ENCODE measurements at places on chromosomes 7 and 10.

DNA sequence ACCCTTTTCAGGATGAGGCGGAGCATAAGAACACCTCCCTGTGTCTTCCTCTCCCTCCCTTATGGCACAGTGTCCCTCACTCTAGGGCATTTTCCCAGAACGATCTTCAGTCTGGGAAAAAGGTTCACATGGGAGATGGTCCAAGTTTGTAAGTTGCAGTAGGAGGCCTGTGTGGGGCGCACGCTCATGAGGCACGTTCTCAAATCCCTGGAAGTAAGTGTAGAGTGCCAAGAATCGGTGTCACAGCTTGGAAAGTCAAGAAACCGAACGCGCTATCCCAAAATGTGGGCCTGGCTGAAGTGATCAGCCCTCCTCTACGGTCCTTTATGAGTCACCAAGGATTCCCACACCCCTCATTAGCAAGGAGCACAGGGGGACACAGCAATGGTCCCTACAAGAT, 23.9 kb upstream of the SMARCD3 start:
- DNase-seq = no peak

- DNase-seq = no peak
Observed at GRCh38 chr10:90179696-90180407, 478.5 kb downstream of the KIF20B start.

GRCh38 chr10:130935897-130936550, 375.5 kb downstream of the TCERG1L start:
- DNase-seq = no peak

DNA sequence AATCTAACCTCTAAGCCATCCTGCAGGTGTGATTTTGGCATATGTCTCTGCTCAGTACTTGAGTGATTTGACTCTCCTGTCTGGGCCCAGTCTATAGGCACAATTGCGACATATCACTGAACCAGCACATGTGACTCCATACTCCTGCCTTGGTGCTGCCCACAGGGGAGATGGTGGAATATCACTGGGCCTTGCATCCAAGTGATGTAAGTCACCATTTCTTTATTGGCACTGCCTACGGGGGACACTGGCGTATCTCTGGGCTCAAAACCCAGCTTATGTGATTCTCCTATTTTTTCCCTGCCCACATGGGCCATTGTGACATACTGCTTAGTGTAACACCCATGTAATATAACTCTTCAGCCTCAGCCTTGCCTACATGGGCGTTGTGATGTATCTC, 48.1 kb upstream of the ZNF680 start:
- DNase-seq = no peak

DNA sequence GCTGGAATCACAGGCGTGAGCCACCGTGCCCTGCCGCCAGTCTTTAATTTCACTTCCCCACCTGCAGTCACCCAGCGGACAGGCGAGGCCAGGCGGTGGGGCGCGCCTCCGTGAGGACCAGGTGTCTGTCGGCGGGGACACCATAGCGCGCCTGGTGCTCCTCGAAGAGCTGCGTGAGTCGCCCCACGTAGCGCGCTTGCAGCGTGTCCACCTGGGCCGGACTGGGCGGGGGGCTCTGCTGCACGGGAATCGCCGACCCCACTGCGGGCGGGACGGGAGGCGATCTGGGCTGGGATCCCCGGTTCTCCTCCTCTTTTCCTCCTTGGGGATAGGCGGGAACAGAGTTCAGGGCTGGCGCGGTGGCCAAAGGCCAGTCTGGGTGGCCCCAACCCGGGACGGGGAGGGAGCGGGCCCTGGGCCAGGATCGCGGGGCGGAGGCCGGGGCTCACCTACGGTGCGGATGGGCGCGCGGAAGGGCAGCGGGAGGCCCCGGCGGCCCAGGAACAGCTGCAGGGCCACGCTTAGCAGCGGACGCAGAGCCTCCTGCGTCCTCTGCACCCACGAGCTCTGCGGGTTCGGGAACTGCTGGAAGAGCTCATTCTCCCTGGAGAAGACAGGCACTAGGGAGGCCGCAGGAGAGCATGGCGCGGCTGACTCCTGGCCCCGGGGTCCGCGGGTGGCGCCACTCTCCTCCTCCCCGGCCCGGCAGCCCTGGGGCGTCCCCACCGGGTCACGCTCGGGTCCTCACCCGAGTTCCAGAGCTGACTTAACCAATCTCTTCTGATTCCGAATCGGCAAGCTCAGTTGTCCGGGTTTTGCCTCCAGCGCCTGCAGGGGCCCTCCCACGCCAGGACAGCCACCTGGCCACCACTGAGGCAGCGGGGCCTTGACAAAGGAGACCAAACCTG, 1.1 kb upstream of the MOGAT3 start:
- DNase-seq = no peak

DNA sequence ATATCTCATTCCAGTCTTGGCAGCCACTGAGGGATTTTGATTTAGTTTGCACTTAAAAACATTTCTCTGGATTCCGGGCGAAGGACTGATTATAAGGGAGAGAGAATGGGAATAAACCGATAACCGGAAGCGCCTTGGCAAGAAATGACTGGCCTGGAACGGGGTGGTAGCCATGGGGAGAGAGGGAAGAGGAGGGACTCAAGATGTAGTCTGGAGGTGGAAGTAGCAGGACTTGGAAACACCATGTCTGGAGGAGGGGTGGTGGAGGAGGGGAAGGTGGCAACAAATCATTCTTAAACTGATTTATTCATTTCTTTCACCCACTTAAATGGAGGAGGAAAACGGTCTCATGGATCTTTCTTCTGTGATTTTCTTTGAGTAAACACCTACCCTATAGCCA, 238.1 kb downstream of the REEP3 start:
- no peak for DNase-seq

DNA sequence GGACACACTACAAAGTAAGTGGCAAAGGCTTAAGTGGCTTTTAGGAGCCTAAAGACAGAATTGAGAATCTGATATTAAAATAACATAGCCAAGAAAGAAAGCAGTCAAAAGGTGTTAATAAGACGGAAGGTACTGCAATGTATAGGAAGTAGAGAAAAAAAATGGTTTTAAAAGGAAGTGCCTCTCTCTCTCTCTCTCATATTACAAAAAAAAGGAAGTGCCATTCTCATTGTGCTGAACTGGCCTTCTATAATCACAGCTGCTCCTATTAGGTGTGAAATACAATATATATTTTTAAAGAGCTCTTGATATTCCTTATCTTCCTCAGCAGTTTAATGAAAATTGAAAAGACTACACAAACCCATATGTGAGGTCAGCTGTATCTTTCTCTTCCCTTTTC, 199.4 kb upstream of the NPVF start:
- no peak for DNase-seq

DNA sequence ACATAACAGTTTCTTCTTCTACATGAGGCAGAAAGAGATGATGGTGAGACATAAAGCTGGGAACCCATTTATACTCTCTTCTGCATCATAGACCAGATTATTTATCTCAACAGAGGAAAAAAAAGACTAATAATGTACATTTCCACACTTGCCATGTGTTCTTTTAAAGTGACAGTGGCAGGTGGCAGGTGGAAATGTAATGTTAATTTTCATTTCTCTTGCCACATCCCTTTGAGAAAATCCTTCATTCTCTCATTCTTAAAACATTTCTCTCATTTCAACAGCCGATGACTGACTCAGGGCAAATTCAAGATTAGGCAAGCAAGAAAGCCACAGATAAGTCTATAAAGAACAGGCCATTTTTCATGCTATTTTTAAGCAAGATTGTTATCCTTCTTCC, 635.6 kb upstream of the SORCS1 start:
- DNase-seq = no peak

DNA sequence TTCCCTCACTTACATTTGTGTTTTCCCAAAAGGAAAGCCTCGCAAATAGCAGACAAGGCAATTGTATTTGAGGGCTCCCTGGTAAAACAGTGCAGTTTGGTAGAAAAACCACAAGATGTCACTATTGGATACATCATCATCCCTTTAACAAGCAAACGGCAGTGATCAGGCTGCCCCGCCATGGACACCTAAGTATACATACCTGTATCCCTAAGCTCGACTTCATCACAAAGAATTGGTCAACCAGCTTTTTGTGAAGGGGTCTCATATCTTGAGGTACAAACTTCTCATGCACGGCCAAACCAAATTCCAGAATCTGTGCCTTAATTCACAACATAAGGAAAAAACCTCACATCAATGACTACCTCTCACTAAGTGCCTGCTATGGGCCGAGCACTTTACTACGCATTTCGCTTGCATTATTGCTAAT, 179.5 kb upstream of the IMMP2L start:
- no peak for DNase-seq

DNA sequence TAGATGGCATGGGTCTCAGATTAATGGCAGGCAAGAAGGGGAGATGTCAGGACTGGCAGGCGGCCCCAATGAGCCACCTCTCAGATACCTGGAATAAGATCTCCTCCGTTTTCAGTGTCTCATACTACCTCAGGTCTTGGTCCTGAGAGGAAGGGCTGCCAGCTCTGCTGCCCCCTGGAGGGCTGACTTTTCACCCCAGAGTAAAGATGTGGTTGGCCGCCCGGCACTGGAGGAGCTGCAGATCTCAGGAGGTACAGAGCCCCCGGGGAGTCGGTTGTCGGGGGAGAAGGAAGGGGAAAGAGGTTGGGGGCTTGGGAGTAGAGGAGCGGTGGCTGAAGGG, 642 bp upstream of the COL13A1 start:
- peak; percentile 81 for DNase-seq

- DNase-seq = no peak
Observed at GRCh38 chr10:69359594-69359993, 57.1 kb downstream of the TACR2 start.

DNA sequence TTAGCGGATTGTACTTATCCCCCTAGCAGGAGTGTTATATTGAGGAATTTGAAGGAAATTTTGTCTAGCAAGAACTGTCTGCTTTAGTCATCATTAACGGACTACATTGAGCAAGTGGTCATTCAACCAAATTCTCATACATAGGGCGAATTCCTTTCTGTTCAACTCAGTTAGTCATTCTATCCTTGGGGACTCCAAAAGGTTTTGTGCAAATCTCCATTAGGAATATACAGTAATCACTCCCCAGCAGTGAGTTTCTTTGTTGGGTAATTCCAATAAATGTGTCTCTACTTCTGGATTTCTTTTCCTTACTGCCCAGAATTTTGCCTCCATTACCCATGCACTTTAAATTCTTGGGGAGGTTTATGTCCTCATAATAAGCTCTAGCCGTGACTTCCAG, 51.1 kb downstream of the EPDR1 start:
- DNase-seq = no peak

- no peak for DNase-seq
Observed at GRCh38 chr10:101330231-101330630, 23.7 kb upstream of the BTRC start.

Data from 8988T (cell line).